Fibroblast of skin of abdomen (primary cell): ENCODE measurements at places on chromosomes 6 and 20.

DNA sequence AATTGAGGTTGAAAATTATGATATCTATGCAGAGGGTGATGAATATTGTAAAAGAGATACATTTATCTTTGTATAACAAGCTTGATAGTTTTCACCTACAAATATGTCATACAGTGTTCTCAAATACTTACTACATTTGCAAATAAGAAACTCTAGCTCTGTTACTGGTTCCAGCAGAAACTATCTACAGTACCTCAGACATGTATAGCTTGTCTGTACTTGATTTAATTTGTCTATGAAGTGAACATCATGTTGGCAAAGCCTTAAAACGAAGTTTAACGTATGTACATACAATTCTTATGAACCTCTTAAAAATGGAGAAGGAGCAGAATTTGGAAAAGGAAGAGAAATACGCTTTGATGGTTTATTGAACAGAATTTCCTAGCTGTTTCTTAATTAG lies 201.4 kb upstream of the MARCKS start:
- no peak for DNase-seq

- DNase-seq, result no peak
Measured at GRCh38 chr6:9346923-9347322, 911.6 kb upstream of the SLC35B3 start.

- no peak for DNase-seq
Measured at GRCh38 chr20:50218987-50219435, 28.4 kb downstream of the CEBPB start.

- no peak for DNase-seq
Measured at GRCh38 chr20:49469060-49469459, 13.4 kb downstream of the KCNB1 start.

GRCh38 chr6:149271348-149272340 lies 45.9 kb upstream of the TAB2 start:
- no peak for DNase-seq

- no peak for DNase-seq
Measured at GRCh38 chr20:62980970-62981369, 25.8 kb downstream of the BHLHE23 start.
